ENCODE measurements at places on chromosomes 6 and 20. TPM values are rescaled to one million over a fixed set of nuclear protein-coding genes. Genes with fewer than 3 reads are reported as not detected.
A peak's percentile ranks its signal among the peaks of the same experiment; 100 is the strongest.

DNA sequence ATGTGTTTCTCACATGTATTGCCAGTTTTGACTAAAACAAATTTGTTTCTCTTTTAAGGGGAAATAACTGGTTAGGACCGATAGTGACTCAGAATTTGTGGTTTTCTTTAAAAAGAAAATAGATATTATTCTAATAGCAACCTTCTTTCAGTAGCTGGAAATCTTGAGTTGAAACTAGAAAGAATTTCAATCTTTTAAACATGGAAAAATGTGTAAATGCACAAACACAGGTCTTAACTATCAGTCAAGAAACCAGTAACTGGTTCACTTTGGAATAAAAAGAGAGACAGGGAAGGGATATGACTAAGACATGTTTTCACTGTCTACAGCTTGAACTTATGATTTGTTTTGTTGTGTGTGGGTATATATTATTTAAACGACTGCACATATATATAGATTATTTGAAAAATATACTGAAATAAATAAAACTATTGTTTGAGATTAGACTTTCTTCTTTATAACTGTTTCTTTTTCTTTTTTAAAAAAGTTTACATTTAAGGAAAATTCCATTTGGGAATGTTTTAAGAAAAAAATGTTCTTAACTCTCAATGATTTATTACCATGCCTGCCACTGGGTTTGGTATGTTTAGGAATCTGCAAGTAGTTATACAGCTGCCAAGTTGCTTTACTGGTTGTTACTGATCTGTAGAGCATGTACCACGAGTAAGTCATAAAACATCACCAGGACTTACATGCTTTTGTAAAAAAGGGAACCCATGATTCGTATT is 753.3 kb upstream of the MARCKS start:
- DNase-seq, result peak; percentile 74

DNA sequence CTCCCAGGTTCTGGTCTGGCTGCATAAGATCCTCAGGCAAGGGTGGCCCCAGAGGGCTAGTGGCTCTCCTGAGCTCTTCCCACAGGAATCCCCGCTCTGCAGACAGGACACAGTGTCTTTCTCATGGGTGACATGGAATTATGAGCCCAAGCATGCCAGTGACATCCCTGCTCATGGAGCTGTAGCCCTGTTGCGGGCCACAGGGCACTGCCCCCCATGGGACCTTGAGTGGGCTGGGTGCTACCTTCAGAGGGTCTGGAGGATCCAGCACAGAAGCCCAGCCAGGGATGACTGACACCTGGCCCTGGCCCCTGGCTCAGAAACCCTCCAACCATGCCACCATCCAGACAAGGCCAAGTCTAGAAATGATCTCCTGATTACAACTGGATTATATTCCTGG is 657.5 kb upstream of the DEFB115 start:
- no peak for DNase-seq

- no peak for DNase-seq
Measured at GRCh38 chr6:54094786-54095185, 16.5 kb upstream of the MLIP start.

GRCh38 chr20:36074983-36075382 is 79.6 kb upstream of the EPB41L1 start:
- DNase-seq, result no peak

DNA sequence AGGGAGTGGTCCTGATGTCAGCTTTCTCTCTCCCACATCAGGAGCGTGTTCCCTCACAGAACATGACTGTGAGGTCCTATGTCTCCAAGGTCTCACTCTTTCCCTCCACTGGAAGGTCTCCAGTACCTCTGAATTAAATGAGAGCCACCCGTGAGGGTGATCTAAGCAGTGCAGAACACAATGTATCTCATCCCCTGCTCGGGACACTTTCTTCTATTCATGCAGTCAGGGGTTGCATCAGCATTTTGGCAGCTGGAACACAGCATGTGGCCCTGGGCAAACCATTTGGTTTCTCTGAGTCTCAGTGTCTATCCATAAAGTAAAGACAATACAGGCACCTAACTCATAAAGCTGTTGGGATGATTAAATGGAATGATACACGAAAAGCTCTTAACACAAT is 34.2 kb downstream of the MAFB start:
- DNase-seq, result no peak

- DNase-seq, result no peak
Measured at GRCh38 chr20:2713285-2713684, 20.7 kb downstream of the EBF4 start.

- DNase-seq, result no peak
Measured at GRCh38 chr20:9744551-9744950, 94.3 kb downstream of the PAK5 start.

DNA sequence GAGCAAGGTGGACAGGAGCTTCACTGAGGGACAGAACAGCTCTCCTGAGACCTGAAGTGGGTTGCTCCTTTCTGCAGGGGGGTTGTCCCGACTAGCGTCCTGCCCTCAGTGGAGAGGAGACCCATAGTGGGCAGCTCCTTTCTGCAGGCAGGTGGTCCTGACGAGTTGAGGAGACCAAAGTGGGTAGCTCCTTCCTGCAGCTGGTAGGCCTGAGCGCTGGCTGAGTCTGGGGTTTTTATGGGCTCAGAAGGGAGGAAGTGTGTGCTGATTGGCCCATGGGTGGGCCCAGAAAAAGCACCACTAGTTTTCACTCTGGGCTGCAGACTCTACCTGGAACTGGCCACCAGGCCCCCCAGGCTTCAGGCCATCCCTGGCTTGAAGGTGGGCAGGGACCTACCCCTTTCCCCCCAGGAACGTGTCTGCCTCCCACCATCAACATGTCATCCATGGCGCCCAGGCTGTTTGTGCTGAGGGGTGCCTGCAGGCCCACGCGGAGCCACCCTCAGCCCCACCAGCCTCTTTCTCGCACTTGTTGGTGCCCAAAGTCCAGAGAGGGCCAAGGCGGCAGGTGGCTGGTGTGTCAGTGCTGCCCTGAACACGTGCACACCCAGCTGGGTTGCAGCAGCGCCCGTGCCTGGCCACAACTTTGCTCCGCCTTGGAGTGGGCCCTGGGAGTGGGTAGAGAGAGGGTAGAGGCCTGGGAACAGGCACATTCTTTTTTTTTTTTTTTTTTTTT is 1.6 kb upstream of the DEK start:
- DNase-seq, result no peak

GRCh38 chr20:58891086-58891717 is 38.7 kb downstream of the GNAS start:
- peak; percentile 52 for DNase-seq

- no peak for DNase-seq
Measured at GRCh38 chr6:8481727-8482126, 46.4 kb upstream of the SLC35B3 start.

DNA sequence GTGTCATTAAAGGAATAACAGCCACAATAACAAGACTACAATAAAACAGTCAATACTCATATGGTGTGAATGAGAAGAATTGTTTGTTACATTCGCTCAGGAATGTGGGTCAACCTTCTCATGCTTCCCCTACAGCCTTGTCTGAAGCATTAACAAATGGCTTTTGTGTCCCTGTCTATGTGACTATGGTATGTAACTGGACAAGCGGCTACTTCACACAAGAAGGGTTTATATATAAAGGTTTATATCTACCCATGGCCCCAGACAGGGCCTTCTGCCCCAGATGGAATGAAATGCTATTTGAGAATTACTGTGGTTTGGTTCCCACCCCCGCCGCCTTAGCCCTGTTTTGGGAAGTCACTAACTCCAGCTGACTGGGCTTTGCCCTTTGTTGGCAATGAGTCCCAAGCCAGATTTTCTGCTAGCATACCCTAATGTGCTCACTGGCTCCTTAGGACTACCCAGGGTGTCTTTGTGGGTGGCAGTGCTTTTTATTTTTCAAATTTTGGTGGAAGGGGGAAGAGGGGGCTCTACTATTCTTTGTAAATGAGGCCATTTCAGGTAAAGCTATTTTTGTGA is 39.4 kb downstream of the TFAP2A start:
- no peak for DNase-seq

GRCh38 chr6:99841297-99841696 is 152.7 kb downstream of the MCHR2 start:
- DNase-seq, result no peak

- peak; percentile 96 for DNase-seq
Measured at GRCh38 chr6:14542670-14543366, 425.2 kb downstream of the CD83 start.

DNA sequence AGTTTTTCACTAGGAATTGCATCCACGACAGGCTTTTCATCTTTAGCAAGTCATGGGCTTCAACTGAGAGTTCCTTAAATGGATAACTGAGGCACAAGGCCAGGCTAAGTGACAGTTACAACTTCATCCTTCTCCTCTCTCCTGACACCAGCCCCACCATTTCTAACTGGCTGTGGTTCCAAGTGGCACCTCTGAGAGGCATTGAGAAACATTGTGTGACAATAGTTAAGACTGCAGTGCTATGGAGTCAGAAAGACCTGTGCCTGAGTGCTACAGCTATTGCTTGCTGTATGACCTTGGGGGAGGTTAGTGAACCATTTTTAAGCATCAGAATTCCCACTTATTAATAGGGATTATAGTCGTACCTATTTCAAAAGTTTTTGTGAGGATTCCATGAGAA is 26.2 kb upstream of the MLIP start:
- no peak for DNase-seq

DNA sequence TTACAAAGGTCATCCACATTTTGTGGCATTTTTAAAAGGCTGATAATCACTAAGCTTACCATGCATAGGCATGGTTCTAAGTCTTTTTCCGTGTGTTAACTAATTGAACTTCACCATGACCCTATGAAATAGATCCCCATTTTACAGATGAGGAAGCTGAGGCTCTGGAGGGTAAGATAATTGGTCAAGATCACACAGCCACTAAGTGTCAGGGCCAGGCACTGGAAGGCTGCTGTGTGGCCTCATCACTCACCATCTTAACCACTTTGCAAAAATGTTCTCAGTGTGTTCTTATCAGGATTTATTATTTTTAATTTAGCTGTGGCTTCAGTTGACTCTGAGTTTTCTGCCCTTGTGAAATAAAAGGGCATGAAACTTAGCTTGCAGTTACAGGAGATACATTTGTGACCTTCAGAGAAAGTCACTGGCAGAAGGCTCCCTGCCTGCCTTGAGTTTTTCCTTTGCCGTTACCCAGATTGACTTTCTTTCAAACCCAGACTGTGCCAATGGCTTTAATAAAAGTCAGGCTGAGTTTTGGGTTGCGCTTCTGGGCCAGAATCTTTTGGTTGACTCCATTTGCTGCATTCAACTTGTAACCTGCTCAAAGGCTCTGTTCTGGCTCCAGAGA is 82.0 kb downstream of the EZR start:
- DNase-seq, result no peak

DNA sequence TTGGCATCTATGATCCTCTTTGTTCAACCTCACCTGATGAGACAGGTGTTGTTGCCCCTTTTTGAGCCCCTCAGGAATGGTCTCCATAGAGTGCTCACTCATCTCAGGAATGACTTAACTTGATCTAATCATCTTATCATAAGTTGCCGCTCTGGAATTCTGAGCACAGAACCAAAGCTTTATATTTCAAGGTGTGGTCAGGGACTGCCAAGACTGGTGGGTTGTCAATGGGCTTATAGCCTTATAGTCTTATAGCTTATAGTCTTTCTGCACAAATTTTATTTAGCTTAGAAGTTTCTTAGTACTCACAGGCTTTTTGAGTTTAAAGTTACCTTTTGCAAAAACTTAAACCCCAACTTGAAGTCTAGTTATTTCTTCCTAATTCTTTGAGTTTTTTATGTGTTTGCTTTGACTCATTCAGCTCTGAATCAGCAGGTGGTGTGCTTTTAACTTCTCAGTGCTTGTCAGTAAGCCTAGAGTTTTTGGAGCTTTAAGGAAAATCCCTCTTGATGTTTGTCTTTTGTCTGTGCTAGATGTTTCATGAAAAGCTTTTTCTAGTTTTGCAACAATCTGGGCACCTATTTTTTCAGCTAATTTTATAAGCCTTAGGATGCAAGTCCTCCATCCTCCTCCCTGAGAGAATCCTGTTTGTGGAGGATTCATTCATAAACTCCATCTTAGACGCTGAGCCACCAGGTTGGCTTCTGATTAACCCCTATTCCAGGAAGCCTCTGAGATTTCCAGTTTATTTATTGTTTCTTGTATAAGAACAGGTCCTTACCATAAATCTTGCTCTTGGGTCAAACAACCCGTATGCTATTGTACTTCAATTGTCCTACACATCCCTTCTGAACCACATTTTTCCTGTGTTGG is 72.3 kb upstream of the SSTR4 start:
- no peak for DNase-seq

DNA sequence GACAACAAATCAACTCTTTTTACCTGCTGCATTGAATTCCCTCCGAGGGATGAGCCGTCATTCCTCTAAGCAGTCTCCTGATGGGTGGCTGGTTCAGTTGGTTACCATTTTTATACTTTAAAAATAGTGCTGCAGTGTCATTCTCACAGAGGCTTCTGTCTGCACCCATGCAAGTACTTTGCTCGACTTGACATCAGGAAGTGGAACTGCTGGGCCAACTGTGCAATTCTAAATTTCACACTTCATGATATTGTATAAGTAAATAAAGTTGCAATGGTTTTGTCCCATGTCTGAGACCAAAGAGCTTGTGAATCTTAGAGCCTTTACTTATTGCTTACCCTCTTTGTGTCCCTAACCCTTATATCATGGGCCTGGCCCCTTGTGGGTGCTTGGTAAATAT is 2.5 kb downstream of the BTN3A1 start:
- no peak for DNase-seq

DNA sequence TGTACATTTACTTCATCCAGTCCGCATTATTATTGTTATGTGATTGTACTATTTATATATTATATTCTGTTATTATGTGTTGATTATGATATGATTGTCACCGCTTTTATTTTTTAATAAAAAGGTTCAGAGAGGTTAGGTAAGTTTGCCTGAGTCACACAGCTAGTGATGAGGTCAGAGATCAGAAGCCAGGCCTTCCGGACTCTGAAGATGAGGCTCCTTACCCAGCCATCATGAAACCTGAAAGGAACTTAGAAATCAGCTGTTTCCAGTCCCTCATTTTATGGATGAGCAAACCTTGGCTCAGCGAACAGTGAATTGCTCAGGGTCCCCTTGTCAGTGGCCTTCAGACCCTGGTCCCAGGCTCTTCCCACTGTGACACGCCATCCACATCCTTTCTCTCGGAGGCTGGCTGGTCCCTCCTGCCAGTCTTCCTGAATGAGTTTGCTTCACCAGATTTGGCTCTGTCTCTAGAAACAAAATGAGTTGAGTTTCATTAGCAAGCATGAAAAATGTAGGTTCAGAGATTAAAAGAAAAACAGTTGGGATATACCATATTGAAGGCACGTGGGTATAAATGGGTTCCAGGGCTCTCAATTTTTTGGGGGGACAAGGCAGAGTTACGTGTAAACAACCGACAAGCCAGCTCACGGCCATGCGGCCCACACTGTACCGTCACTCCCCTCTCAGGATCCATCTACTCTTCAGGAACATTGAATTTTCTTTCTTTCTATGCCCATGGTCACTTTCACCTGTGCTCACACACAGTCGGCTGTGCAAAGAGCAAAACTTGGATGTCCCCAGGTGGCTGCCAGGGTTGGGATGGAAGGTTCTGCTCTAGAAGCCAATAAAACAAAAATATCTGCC is 132.9 kb downstream of the ZDHHC14 start:
- DNase-seq, result no peak

HLA-DOB gene
- total RNA-seq, result 0.36 TPM

ANGPT4 gene
- total RNA-seq, result not detected

CPXM1 gene
- 0.83 TPM for total RNA-seq

CCM2L gene
- not detected for total RNA-seq

SIRPG gene
- total RNA-seq, result not detected

SRXN1 gene
- 71.2 TPM for total RNA-seq

NUDT3 gene
- total RNA-seq, result 17.2 TPM

SMOC2 gene
- total RNA-seq, result not detected

TMX4 gene
- total RNA-seq, result 17.8 TPM
